Thyroid gland (tissue), 4 donors: ENCODE measurements at places on chromosomes 6 and 20. TPM values are rescaled to one million over a fixed set of nuclear protein-coding genes. Genes with fewer than 3 reads are reported as not detected.

DNA sequence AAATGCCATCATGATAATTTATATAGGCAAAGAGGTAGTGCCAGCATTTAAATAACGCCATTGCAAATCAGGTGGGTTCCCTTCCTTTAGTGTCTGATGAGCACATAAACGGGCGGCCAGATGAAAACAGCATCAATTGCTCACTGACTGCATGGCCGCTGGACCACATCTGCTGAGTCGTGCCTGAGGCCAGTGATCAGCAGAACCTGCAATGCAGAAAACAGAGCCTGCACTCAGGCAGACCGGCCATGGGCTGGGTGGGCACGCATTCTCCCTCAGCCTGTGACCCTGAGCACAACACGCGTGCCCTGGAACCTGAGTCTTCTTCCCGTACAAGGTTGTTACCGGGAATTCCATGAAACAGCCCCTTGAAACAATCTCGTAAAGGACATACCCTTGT, 144.0 kb upstream of the THBS2 start:
- DNase-seq, result no peak

GRCh38 chr20:3330046-3330741, 77.3 kb downstream of the DNAAF9 start:
- no peak for DNase-seq

DNA sequence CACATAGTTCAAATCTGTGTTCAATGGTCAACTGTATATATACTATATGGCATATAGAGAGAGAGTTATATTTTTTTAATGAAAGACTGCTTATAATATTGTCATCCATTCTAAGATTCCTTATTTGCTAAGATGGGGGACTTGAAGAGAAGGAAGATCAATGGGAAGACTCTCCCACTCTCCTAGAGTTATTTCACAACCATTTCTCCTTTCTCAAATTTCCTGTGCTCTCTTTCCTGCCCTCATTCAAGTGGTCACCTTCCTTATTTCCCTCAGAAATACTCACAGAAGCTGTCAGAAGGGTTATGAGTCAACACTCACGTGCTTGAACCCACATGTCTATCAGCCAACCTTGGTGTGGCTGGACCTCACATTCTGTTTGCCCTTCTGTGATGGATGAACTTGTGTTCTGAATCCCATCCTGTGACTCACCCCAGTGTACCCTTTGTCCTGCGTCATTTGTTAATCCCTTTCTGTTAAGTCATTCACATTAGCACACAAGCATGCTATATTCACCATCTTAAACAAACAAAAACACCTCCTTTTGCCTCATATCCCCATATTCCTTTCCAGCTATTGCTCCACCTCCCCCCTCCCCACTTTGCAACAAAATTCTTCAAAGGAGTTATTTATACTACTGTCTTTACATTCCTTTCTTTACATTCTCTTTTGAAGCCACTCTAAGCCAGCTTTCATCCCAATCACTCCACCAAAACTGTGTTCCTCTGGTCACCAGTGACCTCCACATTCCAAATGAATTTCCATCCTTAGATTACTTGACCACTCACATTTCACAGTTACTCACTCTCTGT, 279.3 kb upstream of the TCF21 start:
- no peak for DNase-seq

GRCh38 chr20:33450867-33451266, 7.3 kb upstream of the SNTA1 start:
- no peak for DNase-seq

- no peak for DNase-seq
Observed at GRCh38 chr6:41268478-41268877, 18.0 kb downstream of the TREM1 start.

- DNase-seq, result peak; percentile 71
Observed at GRCh38 chr20:6767536-6768227, at the start of gene BMP2. TSS of gene BMP2 (plus strand) at chr20:6767686. CDS start at chr20:6770127, 2,441 bp downstream.

- no peak for DNase-seq
Observed at GRCh38 chr20:21136015-21136732, 10.3 kb downstream of the KIZ start.

The SAMD3 gene
- 2.0 TPM for total RNA-seq

- DNase-seq, result no peak
Observed at GRCh38 chr6:21141616-21142303, 451.8 kb upstream of the SOX4 start.

GRCh38 chr6:158778005-158778527, 41.1 kb downstream of the EZR start:
- DNase-seq, result no peak

DNA sequence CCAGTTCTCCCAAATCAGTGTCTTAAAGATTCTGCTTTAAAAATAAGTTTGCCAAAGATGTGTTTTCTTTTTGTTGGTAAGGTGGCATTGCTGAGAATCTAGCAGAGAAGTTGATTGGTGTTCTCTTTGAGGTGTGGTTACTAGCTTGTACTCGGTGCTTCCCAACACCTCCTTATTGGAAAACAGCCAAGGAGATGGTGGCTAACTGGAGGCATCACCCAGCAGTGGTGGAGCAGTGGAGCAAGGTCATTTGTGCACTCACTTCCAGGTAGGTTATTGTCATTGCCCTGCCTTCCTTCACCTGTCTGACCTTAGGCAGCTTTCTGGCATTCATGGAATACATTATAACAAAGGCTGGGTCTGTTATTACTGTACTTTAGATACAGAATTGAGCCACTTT, 26.7 kb downstream of the RALGAPB start:
- DNase-seq, result no peak

DNA sequence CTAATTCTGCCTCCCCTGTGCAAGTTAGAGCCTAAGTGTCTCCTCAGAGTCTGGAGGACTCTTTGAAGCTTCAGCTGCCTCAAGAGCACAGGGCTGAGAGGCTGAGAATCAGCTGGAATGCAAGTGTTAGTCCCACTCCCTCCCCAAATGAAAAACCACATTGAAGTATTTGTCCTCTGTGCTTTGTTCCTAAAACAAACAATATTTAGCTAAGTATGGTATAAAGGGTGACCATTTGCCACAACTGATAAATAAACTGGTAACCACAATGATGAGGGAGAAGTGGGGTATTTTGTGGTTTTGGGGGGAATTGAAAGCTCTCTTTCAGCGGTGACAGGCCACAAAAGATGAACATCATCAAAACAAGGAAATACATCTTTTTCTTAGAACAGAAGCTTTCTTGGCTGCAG, 91.7 kb upstream of the HDDC2 start:
- no peak for DNase-seq
